Right lobe of liver (tissue), 6 donors: ENCODE measurements at places on chromosomes 4 and X. TPM values are rescaled to one million over a fixed set of nuclear protein-coding genes. Genes with fewer than 3 reads are reported as not detected.

Gene STPG2
- 0.46 TPM for total RNA-seq

Gene CXCL5
- total RNA-seq: not detected

Gene MEPE
- total RNA-seq: not detected

GRCh38 chrX:85503258-85504158 lies 124.0 kb upstream of the POF1B start:
- H3K27ac ChIP-seq: no peak overlapping the region
- no peaks in the 10 kb centered on the region for H3K4me1 ChIP-seq
- H3K4me3 ChIP-seq: no peak overlapping the region
- DNase-seq: no peak
- peaks cover 7% of the 10 kb centered on the region for H3K27me3 ChIP-seq

GRCh38 chr4:144969821-144970220 lies 128.2 kb downstream of the ANAPC10 start:
- no peaks in the 10 kb centered on the region for H3K4me1 ChIP-seq
- no peaks in the 10 kb centered on the region for H3K27me3 ChIP-seq
- no peaks in the 10 kb centered on the region for H3K36me3 ChIP-seq
- no peak for DNase-seq
- H3K27ac ChIP-seq: no peak overlapping the region
